GM23338 (cell line): ENCODE measurements at places on chromosomes 13 and 19. TPM values are rescaled to one million over a fixed set of nuclear protein-coding genes. Genes with fewer than 3 reads are reported as not detected.

SIGLEC12 gene
- not detected in 2 replicates for total RNA-seq

MEF2B gene
- total RNA-seq = 3.0 and 8.3 TPM in 2 replicates

PCP2 gene
- total RNA-seq = not detected in 2 replicates

CEACAM7 gene
- 0.24 and 0.50 TPM in 2 replicates for total RNA-seq

DNA sequence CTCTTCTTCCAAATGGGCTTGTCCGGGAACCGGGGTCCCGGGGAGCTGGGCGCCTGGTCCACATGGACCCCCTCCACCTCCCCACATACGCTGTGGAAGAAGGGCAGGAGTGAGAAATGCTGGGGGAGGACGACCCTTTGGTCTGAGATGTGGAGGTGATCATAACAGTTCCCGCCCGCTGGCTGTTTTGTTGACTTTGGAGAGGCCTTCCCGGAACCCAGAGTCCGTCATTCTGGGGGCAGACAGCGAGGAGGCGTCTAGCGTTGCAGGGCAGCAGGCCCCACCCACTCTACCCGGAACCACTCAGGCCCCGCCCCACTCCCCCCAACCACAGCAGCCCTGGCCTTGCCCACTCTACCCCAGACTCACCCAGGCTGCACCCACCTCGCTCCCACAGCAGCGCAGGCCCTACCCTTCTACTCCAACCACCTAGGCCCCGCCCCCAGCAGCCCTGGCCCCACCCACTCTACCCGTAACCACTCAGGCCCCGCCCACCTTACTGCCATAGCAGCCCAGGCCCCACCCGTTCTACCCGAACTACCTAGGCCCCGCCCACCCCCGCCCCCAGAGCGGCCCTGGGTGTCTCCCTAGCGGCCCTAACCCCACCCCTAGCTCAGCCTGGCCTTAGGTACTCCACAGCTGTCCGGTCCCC is 7.1 kb downstream of the GPR108 start:
- H3K27me3 ChIP-seq = no peaks in the 10 kb centered on the region
- H3K4me3 ChIP-seq = peak overlapping the region; percentile 46; the same call in 1 of the 2 replicates
- peak overlapping the region; percentile 66 for H3K27ac ChIP-seq
- peak; percentile 98 for DNase-seq

DNA sequence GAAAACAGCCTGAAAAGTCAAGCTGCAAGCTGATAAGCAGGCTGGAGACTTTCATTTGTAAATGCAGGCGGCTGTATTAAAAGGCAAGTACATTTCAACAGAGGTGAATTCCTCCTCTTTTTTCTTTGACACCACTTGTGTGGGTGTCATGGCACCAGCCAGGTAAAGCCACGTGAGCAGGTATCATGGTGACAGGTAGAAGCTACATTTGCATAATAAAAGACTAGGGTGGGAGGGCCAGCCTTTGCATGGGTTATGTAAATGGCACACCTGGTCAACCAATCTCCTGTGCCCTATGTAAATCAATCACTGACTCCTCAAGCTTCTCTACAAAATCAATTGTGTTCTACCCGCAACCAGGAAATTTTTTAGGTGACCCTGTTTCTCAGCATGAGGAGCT is 68.2 kb downstream of the ZNF100 start:
- peaks cover 24% of the 10 kb centered on the region for H3K4me1 ChIP-seq
- peak; percentile 97 for DNase-seq
- no peaks in the 10 kb centered on the region for H3K36me3 ChIP-seq
- no peaks in the 10 kb centered on the region for H3K27me3 ChIP-seq
- peak overlapping the region; percentile 29; the same call in 1 of the 2 replicates for H3K4me3 ChIP-seq
- peak overlapping the region; percentile 85 for H3K27ac ChIP-seq

DNA sequence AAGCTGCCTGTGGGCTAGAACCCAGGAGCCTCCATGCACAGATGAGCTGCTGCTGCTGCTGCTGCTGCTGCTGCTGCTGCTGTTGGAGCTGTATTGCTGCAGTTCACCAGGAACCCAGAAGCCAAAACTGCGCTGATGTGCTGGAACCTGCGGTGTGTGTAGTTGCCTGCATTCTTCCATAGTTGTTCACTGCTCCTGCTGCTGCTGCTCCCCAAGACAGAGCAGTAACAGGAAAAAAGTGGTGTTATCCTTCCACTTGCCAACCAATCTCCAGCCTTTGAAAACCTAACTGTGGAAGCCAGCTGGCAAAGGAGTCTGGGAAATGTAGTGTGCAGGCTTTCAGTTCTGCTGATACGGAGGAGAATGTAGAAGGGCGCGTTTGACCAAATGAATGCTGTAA is 37.9 kb downstream of the ARHGAP35 start:
- H3K36me3 ChIP-seq = no peaks in the 10 kb centered on the region
- DNase-seq = peak; percentile 33
- no peaks in the 10 kb centered on the region for H3K27me3 ChIP-seq

DNA sequence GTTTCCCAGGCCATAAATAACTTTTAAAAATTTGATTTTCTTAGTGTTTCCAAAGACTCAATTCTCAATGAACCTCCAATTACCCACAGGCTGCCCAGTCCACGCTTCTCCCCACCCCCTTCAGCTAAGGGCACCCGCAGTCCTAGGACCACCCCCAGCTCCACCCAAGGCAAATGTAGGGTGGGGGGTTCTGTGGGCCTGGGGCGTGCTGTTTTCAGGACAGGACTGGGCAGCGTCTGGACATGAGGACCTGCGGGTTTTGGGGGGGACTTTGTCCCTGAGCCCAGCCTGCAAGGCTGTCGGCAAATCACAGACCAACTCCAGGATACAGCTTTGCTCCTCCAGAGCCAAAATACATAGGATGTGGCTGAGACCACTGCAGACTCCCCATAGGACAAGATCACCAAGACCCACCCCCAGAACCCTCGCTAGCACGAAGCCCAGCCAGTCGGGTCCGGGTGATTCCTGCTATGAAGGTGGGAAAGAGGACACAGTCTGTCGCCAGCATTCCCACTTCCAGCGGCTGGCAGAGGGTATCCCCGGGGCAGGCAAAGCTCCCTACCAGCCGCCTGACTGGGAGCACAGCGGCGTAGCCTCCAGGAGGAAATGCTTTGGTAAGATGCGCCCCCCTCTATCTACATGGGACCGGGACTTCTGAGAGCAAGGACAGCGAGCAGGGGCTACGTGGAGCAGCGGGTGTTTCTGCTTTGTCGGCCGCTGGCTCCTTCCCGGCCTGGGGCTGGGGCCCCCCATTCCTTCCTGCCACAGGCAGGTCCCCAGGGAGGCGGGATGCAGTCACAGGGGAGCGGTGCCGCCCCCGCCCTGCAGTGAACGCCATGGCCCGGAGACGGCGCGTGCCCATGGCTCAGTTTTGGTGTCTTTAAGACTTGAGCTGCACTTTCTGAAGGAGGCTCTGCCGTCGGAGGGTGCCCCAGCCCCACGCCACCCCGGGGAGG is 1.6 kb upstream of the TIMM13 start:
- H3K27ac ChIP-seq = peak overlapping the region; percentile 88
- H3K4me3 ChIP-seq = peak overlapping the region; percentile 99
- peaks cover 14% of the 10 kb centered on the region for H3K4me1 ChIP-seq
- no peaks in the 10 kb centered on the region for H3K27me3 ChIP-seq
- DNase-seq = peak; percentile 71
- no peaks in the 10 kb centered on the region; the same call in 1 of the 2 replicates for H3K36me3 ChIP-seq

DNA sequence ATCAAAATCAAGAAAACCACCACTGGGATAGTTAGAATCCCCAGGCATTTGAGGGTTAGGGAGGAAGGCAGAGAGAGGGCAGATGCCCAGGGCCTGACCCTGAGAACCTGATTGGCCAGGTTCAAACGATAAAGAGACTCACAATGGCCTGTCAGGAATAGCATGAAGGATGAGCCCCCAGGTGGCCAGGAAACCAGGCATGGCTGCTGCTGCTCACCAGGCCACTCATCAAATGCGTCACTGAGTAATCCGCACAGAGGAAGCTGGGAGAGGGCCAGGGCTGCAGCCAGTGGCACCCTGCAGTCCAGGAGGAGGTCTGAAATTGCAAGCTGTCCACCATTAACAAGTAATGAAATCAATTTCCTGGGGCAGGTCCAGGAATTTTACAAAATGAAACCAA is 111.3 kb downstream of the KATNAL1 start:
- H3K4me1 ChIP-seq = no peaks in the 10 kb centered on the region; the same call in 1 of the 2 replicates
- H3K27me3 ChIP-seq = no peaks in the 10 kb centered on the region
- peak; percentile 68 for DNase-seq
- H3K4me3 ChIP-seq = no peak overlapping the region

DNA sequence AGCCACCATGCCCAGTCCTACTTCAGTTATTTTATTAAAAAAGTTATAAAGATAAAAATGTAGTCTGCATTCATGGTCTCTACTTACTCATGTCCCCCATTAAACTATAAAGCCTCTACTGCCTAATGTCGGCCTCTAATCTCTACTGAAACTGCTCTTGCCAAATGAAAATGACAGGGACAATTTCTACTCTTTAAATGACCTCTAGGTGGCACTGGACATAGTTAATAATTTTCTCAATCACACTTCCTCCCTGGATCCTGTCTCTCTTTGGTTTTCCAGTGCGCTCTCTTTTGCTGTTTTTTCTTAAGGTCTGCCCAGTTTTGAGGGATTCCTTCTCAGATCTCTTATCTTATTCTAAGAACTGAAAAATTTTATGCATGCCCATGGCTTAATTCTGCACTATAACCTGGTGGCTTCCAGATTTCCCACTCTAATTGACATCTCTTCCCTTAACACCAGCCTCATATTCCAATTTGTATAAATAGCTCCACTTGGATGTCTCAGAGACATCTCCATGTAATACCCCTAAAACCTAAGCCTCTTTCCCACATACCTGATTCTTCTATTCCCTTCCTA is 54.3 kb downstream of the MTMR6 start:
- no peaks in the 10 kb centered on the region for H3K27me3 ChIP-seq
- DNase-seq = peak; percentile 69
- no peaks in the 10 kb centered on the region for H3K36me3 ChIP-seq
- H3K4me3 ChIP-seq = no peak overlapping the region

- no peaks in the 10 kb centered on the region for H3K36me3 ChIP-seq
- H3K27me3 ChIP-seq = no peaks in the 10 kb centered on the region
- H3K27ac ChIP-seq = no peak overlapping the region
- no peak overlapping the region for H3K4me3 ChIP-seq
- no peak for DNase-seq
Measured at GRCh38 chr13:22789916-22790315, 390.9 kb upstream of the SGCG start.

DNA sequence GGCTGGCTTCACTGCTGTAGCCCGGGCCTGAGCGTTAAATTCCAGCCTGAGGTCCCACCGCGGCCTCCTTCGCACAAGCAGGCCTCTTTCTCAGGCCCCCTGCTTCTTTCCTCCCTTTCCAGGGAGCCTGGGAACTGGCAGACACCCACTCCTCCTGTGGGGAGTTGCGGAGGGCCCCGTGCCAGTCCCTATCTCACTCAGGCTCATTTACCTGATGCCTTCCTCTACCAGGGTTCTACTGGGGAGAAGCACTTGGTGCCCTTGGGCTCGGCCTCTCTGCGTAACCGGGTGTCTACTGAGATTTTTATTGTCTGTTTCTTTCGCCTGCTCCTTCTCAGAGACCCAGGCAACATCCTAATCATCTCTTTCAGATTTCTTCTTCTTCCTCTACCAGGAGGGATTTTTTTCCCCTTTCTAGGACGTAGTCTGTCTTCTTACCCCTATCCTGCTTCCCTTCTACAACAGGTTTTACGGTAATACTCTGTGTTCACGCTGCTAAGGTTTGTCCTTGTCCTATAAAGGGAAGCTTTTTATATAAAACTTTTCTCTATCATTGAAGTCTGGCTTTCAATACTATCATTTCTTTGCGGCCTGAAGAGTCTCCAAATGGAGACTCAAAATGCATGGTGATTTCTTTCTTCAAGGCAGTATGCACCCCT is 135.4 kb upstream of the GPR12 start:
- H3K4me3 ChIP-seq = peak overlapping the region; percentile 17; the same call in 1 of the 2 replicates
- H3K27ac ChIP-seq = no peak overlapping the region
- H3K4me1 ChIP-seq = peaks cover 4% of the 10 kb centered on the region; the same call in 1 of the 2 replicates
- no peaks in the 10 kb centered on the region for H3K27me3 ChIP-seq
- peak; percentile 17 for DNase-seq

GRCh38 chr13:38135592-38135991 is 214.1 kb upstream of the UFM1 start:
- H3K27me3 ChIP-seq = no peaks in the 10 kb centered on the region
- H3K4me3 ChIP-seq = no peak overlapping the region
- H3K36me3 ChIP-seq = no peaks in the 10 kb centered on the region
- H3K27ac ChIP-seq = no peak overlapping the region
- H3K4me1 ChIP-seq = no peaks in the 10 kb centered on the region

DNA sequence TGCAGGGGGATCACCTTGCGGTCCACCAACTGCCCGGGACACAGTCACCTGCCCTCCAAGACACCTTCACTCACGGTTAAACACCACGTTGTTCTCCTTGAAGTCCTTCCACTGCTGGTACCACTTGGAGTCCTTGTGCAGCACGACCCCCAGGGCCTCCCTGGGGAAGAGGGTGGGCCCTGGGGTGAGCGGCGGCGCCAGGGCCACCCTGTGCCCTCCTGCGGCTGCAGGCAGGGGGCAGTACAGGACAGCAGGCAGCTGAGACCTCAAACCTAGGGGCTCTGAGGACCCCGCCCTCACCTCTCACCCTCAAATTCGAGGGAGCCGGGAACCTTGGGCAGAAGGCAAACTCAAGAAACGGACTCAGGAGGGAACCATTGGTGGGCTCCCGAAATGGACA is 7.5 kb upstream of the CTXN1 start:
- peaks cover 28% of the 10 kb centered on the region; the same call in 1 of the 2 replicates for H3K36me3 ChIP-seq
- H3K4me1 ChIP-seq = no peaks in the 10 kb centered on the region
- H3K27ac ChIP-seq = no peak overlapping the region
- DNase-seq = peak; percentile 41
- H3K27me3 ChIP-seq = no peaks in the 10 kb centered on the region

DNA sequence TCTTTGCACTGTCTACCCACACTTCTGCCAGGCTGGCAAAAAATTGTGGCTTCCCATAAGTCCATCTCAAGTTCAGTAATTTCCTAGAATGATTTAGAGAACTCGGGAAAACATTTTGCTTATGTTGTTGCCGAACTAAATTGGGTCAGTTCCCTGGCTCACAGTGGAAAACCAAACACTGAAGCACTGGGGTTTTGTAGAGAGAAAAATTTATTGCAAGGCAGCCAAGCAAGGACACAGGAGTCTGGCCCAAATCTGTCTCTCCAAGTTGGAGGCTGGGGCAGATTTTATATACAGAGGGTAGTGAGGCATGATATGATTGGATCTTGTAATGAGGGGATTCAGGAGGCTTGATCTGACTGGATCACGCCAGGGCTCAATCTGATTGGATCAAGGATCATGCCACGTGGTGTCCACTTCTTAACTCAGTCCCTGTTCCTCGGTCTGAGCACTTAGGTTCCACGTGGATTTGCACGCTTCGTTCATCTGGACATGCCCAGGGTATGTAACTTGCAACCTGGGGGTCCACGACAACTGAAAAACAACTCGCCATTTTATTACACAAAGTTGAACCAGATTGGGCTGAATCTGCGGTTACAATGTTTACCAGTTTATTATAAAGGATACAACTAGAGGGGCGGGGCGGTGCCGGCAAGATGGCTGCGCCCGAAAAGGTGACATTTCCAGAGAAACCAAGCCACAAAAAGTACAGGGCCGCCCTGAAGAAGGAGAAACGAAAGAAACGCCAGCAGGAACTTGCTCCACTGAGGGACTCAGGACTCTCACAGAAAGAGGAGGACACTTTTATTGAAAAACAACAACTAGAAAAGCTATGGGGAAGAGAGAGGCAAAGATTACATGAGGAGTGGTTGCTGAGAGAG is 7.3 kb downstream of the CD209 start:
- no peaks in the 10 kb centered on the region for H3K4me1 ChIP-seq
- no peaks in the 10 kb centered on the region for H3K36me3 ChIP-seq
- DNase-seq = no peak
- H3K27ac ChIP-seq = no peak overlapping the region
- H3K4me3 ChIP-seq = no peak overlapping the region
